ENCODE measurements at places on chromosomes 16 and 17.

GRCh38 chr17:80704894-80705293, 160.3 kb downstream of the RPTOR start:
- DNase-seq, result no peak

DNA sequence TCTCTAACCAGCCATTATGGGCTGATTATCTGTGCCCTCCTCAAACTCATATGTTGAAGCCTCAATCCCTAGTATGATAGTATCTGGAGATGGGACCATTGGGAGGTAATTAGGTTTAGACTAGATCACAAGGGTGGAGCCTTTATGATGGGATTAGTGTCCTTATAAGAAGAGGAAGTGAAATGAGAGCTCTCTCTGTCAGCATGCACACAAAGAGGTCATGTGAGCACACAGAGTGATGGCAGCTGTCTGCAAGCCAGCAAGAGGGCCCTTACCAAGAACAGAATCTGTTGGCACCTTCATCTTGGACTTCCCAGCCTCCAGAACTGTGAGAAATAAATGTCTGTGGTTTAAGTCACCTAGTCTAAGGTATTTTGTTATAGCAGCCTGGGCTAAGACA, 101.9 kb downstream of the PCTP start:
- DNase-seq, result no peak

- DNase-seq, result no peak
Observed at GRCh38 chr16:8588682-8589056, 1.6 kb downstream of the TMEM114 start.

DNA sequence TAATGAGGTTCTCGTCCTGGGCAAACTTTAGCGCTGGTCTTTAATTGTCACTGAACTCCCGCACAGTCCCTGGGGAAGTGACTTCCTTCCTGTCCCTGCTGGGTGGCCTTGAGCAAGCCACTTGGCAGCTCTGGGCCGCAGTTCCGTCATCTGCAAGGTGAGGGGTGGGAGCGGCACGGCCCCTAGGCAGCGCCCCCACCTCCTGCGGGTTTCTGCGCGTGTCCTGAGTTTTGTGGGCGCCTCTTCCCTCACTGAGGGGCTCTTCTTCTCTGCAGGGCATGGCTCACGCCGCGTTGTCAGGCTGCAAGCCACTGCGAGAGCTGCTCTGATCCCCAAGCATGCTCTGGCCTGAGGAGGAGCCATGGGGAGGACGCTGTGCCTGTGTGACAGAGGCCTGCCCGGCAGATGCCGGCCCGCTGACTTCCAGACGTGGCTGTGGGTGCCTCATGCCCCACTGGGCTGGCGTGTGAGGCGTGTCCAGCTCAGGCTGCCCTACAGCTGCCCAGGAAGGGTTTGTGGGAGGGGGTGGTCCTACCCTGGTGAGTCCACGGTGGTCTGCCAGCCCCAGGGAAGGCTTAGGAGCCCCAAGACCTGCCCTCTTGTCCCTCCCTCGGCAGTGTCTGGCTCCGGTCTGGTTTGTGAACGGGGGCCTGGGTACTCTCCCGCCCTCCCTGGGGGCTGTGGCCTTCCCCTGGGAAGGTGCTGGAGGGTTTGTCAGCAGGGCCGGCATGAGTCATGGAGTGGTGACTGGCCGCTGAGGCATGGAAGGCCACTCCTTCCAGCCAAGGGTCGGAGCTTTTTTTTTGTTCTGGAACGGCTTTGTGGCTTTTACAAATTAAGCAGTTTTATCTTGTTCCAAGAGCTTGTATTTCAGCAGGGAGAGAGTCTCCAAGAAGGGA, 182.0 kb downstream of the SEC14L1 start:
- no peak for DNase-seq

GRCh38 chr17:48527547-48527932, 3.3 kb downstream of the HOXB1 start:
- no peak for DNase-seq

- DNase-seq, result no peak
Observed at GRCh38 chr16:59385959-59386358, 651.8 kb upstream of the GOT2 start.

DNA sequence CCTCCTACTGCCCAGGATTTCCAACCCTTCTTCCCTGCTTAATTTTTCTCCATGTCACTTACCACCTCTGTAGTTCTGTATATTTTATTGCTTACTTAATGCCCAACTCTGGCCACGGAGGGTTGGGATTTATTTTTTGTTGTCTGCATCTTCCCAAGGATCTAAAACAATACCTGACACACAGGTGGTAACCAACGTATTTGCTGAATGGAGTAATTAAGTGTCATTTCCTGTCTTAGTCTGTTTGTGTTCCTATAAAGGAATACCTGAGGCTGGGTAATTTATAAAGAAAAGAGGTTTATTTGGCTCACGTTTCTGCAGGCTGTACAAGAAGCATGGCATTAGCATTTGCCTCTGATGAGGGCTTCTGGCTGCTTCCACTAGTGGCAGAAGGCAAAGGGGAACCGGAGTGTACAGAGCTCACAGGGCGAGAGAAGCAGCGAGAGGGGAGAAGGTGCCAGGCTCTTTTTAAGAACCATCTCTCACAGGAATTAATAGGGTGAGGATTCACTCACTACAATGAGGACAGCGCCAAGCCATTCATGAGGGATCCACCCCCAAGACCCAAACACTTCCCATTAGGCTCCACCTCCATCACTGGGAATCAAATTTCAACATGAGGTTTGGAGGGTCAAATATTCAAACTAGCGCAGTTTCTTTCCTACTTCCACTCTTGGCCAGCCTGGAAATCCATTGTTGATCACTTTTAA, 44.8 kb downstream of the ERN1 start:
- no peak for DNase-seq

DNA sequence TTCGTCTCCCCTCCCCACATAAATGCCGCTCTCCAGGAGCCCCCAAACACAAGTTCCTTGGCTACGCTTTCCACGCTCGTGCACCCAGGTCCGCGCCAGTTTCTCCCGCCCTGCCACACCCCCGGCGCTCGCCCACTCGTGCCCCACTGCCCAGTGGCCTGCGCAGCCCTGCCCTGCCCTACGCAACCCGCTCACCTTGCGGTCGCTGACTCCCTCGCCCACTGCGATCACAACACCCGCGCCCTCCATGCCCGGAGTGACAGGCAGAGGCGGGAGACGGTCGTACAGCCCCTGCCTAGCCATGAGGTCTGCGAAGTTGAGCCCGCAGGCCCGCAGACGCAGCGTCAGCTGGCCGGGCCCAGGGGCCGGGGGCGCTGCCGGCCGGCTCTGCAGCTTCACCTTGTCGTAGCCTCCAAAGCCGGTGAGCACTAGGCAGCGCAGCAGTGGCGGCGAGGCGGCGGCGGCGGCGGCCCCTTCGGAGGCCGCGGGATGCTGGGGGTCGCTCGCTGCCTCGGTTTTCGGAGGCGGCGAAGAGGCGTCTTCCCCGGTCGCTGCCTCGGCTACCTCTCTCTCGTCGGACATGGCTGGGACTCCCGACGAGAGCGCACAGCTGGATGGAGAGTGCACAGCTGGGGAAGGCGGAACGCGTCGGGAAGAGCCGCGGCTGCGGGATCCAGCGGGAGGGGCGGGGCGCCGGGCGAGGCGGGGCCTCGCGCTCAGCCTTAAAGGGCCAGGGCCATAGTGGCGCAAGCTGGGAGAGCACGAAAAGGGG, at the start of gene VAT1:
TSS of gene VAT1 (minus strand) at position 645 of the 772 bp plus-strand sequence. CDS start at position 582, 63 bp downstream.
- DNase-seq, result no peak

- no peak for DNase-seq
Observed at GRCh38 chr17:80565343-80566053, 20.9 kb downstream of the RPTOR start.

DNA sequence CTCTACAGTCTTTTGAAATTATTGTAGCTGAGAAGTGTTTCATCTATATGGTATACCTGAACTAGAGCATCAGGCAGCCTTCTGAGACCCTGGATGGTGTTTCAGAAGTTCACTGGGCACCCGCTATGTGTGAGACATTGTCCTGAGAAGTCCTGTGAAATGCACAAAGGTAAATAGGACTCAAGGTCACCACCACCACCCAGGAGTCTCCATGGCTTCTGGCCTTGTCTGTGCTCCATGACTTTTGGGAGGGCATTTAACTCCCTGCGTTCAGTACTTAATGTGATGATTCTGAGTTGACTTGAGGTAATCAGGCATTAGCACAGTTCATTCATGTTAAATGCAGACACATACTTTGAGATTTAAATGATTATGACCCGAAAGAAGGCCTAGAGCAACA, 1.1 kb downstream of the MLYCD start:
- no peak for DNase-seq

DNA sequence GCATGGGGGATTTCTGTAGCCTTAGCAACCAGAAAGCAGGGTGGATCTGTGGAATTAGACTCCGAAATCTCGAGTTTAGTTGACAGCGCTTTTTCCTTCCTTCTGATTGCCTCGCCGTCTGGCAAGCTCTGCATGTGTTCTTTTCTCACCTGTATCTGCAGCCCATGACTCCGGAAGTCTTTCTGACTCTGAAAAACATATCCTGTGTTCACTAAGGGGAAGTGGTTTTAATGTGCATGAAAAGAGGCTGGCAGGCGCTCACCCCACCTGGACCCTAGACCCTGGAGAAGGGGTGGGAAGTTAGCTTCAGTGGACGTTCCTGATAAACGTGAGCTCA, 158.5 kb downstream of the RPTOR start:
- no peak for DNase-seq

DNA sequence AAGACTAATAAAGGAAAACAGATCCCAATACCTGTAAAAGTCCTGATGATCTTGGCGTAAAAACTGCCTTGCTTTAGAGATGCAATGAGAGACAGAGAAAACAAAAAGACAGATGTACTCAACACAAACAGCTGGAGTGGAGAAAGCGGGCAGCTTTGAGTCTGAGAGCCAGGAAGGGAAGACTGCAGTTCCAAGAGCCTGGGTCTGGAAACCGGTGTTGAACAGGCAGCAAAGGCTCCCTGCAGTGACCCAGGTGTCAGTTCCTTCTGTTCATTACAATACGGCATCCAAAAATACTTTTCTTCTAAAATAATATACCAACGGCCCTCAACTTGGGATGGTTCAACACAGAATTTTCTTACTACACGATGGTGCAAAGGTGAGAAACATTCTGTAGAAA, 29.6 kb downstream of the VPS53 start:
- DNase-seq, result no peak
